ENCODE measurements at places on chromosomes 4 and X.

- DNase-seq, result no peak
Observed at GRCh38 chrX:20265221-20265725, 1.4 kb downstream of the RPS6KA3 start.

- DNase-seq, result no peak
Observed at GRCh38 chr4:152258391-152258790, 277.5 kb downstream of the FBXW7 start.

DNA sequence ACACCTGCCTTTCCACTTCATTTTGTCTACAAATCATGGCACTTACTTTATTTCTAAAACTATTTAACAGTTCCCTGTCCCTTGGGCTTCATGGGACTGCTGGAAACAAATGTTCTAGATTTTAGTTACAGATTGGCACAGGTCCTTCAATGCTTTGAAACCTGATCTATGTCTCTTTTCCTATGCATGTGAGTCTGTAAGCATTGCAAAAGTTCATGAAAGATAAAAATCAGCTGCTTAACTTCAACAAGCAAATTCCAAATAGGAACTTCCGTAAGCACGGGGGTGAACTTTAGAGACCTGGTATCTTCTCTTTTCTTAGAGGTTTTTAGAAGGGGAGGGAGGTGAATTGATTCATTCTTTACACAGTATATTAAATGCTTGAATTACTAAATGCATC lies 9.5 kb downstream of the LGI2 start:
- no peak for DNase-seq

DNA sequence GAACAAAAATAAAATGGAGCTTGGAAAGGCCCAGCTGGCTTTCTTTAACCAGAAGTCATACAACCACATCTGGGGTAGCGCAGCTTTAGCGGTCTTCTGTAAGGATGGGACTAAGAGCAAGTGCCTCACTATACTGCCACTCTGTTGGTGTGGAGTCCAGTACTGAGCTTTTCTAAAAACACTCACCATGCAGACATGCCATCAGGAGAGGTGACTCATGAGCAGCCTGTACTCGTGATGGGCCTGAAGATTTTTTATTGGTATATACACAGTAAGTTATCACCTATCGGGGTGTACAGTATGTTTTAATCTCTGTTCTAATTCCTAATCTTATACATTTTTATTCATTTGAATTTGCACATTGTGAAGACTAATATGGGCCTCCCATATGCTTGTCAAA lies 9.6 kb downstream of the PPP3CA start:
- no peak for DNase-seq

DNA sequence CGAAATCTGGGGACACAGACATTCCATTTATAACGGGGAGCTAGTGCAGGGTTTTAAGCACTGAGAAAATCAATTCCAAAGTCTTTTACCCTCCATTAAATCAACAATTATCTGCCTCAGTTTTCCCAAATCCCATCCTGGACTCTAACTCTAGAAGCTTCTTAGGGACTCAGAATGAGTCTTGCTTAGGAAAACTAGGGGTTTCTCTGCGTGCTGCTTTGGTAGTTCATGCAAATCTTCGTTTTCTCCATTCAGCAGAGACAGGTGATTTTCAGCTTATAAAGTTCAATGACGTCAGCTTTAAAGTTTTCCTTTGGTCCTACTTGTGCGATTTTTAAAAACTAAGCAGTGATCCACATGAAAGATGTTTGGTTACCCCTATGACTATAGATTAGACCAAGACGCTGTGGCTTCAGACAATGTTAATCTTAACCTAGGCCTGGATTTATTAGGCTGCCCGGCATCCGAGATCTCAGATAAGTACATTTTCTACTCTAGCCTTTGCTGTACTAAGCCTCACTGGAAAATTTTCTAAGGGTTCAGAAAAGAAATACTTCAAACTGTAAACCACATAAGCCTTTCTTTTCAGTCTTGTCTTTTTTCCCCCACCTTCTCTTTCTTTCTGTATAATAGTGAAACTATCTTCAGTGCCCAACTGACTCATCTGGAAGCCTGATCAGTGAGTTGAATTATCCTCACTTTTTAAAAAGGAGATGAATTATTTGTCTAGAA lies 121.4 kb upstream of the GATB start:
- DNase-seq, result no peak

DNA sequence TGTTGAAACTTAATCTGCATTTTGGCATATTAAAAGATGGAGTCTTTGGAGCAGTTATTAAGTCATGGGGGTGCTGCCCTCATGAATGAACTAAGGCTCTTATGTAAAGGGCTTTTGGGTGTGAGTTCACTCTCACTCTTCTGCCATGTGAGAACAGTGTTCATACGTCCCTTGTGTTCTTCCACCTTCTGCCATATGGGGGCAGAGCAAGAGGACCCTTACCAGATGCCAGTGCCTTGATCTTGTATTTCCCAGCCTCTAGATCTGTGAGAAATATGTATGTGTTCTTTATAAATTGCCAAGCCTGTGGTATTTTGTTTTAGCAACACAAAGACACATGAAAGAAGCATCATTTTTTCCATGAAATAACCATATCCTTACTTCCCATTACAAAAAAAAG lies 213.9 kb downstream of the SPOCK3 start:
- DNase-seq, result no peak

- no peak for DNase-seq
Observed at GRCh38 chr4:6575503-6576240, 683 bp downstream of the MAN2B2 start.

GRCh38 chr4:10158333-10158942 lies 41.8 kb upstream of the WDR1 start:
- no peak for DNase-seq

GRCh38 chrX:123408821-123409737 lies 225.0 kb downstream of the GRIA3 start:
- no peak for DNase-seq

- DNase-seq, result no peak
Observed at GRCh38 chr4:168528131-168528949, 31.5 kb downstream of the PALLD start.

DNA sequence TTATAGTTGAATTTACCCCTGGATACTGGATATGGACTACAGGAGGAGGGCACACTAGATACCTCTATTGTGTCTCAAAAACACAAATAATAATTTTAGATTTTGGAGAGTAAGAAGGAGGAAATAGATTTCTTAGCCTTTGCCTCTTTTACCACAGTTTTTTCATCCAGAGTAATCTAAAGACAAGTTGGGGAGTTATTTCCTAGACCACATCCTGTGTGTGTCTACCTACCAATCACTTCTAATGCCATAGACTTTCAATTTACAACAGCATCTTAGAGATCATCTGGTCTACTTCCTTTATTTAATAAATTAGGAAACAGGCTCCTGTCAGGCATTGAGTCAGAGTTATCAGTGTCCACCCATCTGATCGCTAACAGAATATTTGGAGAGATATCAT lies 191.5 kb downstream of the EDA start:
- no peak for DNase-seq

GRCh38 chrX:102959471-102959870 lies 22.4 kb downstream of the RAB40AL start:
- no peak for DNase-seq

DNA sequence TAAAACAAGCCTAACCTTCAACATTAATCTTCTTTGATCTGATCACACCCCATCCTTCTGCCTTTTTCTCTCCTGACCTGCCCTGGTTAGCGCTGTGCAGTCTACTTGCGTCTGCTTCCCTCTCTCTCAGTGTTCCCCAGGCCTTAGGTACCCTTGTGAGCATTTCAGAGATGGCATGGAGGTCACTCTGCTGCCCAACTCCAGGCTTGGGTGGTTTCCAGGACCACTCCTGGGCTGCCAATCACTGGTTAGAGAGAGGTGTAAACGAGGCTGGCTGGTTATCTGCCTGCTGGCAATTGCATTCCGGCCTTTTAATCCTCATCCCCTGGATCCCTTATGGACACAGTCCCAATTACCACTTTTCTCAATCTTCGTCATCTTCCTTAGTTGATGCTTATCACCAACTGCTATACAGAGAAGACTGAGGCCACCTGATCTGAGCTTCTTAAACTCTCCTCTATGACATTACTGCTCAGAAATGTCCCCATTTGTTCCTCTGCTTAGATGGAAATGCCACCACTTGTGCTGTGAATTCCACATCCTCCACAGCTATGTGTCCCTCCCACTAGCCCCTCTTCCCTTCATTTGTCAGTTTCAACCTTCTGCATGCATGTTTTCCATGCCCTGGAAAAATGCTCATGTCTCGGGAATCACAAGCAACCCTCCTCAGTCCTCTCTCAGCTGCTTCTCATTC lies 29.0 kb upstream of the BCLAF3 start:
- no peak for DNase-seq

- no peak for DNase-seq
Observed at GRCh38 chr4:7703688-7704087, 236.0 kb downstream of the AFAP1 start.

GRCh38 chr4:23384741-23385140 lies 505.1 kb downstream of the PPARGC1A start:
- no peak for DNase-seq

- no peak for DNase-seq
Observed at GRCh38 chr4:3529363-3529762, 2.9 kb downstream of the LRPAP1 start.

GRCh38 chr4:173801361-173801760 lies 271.3 kb upstream of the HAND2 start:
- DNase-seq, result no peak

DNA sequence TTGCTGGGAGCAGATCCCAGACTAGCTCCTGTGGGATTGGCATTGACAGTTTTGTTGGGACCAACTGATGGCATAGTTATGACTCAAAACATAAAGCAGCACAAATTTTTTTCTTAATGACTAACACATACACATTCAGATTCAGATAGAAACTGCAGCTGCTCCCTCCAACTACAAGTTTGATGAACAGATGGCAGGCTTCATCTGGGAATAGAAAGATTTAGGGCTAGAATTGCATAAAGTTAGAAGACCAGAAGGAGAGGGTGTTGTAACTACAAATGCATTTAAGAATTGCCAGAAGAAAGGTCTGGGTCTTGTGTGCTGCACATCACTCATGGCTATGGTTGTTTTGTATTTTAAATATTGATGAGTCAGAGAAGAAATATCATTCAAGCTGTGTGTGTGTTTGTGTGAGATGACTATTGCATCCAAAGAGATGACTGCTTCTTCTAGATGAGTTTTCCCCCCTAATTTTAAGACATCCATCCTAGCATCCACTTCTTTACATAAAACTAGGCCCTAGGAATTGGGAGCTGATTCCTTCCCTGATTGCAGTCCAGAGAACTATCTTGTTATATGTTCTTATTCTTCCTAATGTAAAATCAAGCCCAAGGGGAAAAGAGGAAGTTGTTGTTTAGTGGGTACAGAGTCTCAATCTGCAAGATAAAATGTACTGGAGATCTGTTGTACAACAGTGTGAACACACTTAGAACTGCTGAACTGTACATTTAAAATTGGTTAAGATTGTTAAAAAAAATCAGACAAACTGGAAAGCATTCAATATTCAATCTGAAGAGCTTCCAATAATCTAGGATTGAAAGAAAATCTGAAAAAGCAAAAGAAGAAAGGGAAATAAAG lies 175.1 kb downstream of the PARM1 start:
- no peak for DNase-seq

DNA sequence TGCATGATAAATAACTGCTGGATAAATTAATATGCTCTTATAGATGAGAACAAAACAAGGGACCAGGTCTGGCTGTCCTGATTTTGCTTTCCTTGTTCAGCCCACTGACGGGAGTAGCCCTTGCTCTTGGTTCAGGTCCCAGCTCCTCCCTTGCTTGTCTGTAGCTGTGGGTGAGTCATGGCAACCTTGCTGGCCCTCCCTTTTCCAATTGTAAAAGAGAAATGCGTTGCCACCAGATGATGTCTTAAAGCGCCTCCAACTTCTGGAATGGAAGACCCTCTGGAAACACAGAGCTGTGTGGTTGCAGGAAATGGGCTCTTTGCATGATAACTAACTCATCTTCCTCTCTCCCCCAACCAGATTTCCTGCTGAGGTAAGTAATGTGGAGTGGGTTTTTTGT lies 171.4 kb downstream of the AASDH start:
- no peak for DNase-seq

GRCh38 chr4:105710678-105711077 lies 2.1 kb downstream of the GSTCD start:
- DNase-seq, result no peak

DNA sequence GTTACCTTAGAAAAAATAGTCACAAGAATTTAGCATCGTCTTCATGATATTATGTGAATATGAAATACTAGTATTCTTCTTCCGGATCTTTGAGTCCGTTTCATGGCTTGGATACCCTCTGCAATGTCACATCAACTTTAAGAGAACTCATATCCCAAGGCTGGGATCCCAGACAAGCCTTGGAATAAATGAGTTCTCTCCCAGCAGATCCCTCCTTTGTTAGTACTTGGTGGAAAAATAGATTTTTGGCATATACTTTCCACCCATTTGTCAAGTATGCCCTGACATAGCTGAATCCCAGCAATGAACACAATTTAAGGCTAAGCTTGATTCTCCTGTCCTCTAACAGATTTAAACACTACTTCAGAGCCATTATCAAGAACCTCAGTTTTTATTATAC lies 144.5 kb downstream of the PPARGC1A start:
- no peak for DNase-seq

DNA sequence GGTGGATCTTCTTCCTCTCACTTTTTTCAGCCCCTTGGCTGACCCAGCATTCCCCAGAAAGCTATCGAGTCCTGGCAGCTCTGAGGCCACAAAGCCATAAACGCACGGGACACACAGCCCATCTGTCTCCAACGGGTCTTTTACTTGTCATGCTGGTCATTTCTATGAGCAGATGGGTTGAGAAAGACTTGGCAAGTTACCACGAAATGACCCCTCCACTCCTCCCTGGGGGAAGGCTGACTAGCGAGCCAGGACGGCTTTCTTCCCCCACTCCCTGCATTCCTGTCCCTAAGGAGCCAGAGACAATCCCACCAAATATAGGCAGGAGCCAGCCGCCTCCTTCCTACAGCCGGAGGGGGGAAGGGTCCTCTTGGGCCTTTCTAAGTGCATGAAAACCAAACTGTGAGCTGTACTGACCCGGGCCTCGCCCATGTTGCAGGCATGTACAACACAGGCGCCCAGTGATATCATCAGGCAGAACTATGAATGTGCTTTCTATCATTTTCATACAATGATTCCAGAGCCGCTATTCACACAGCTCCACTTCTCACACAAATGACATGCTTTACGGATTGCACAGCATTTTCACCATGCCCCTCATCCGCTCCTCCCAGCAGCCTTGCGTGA lies 28.6 kb downstream of the AFAP1 start:
- no peak for DNase-seq

DNA sequence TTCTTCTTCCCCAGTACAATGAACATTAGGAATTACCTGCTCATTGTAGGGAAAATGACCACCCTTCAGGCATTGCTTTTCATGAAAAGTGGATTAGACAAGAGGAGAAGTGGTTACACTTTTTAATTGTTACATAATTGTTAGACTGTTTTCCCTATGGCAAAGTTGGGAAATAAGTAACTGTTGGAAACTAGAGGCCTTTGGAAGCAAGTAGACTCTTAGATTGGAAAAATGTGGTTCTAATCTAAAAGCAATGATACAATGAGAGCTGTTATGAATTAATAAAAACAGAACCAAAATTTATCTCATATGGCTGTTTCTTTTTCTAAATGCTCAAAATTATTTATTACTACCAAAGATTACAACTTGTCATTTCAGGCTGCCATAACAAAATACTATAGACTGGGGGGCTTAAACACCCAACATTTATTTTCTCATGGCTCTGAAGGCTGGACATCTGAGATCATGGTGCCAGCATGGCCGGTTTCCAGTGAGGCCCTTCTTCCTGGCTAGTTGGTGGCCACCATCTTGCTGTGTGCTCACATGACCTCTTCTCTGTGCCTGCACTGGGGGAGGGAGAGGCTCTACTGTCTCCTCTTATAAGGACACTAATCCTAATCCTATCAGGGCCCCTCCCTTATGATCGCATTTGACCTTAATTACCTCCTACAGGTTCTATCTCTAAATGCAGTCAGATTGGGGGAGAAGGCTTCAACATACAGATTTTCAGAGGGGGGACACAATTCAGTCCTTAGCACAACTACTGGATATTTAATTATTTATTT lies 12.5 kb downstream of the CC2D2A start:
- no peak for DNase-seq
